ENCODE measurements at places on chromosomes 1 and 21. TPM values are rescaled to one million over a fixed set of nuclear protein-coding genes. Genes with fewer than 3 reads are reported as not detected.

The CD1B gene
- total RNA-seq, result not detected

The SPRR2F gene
- not detected for total RNA-seq

The S100A3 gene
- not detected for total RNA-seq

The SPTA1 gene
- total RNA-seq, result 0.94 TPM

The C1orf87 gene
- 0.31 TPM for total RNA-seq

The GSTM5 gene
- total RNA-seq, result 1.9 TPM

The MIXL1 gene
- not detected for total RNA-seq

The TMEM200B gene
- total RNA-seq, result 0.94 TPM

The SERPINC1 gene
- total RNA-seq, result 0.94 TPM

The FCGR3B gene
- total RNA-seq, result 0.31 TPM

The GFI1 gene
- total RNA-seq, result not detected

The F13B gene
- not detected for total RNA-seq

The TNFSF4 gene
- total RNA-seq, result 1.6 TPM

The PRAMEF14 gene
- total RNA-seq, result not detected

The LCE3D gene
- not detected for total RNA-seq

The ANKRD35 gene
- total RNA-seq, result 0.62 TPM

The TLCD4 gene
- 20.9 TPM for total RNA-seq

The SPRR2G gene
- not detected for total RNA-seq

The IL19 gene
- total RNA-seq, result not detected

The CELA3A gene
- not detected for total RNA-seq

The PATJ gene
- total RNA-seq, result 19.2 TPM
